ENCODE measurements at places on chromosomes 6 and 20. TPM values are rescaled to one million over a fixed set of nuclear protein-coding genes. Genes with fewer than 3 reads are reported as not detected.

- no peak overlapping the region for H3K27ac ChIP-seq
- H3K4me3 ChIP-seq: no peak overlapping the region
- H3K27me3 ChIP-seq: no peaks in the 10 kb centered on the region
- H3K36me3 ChIP-seq: no peaks in the 10 kb centered on the region
- H3K4me1 ChIP-seq: peaks cover 3% of the 10 kb centered on the region
- no peak for DNase-seq
Observed at GRCh38 chr6:167293590-167294091, 2.5 kb downstream of the UNC93A start.

- no peak for DNase-seq
- no peak overlapping the region for H3K4me3 ChIP-seq
- no peak overlapping the region for H3K27ac ChIP-seq
- no peaks in the 10 kb centered on the region for H3K27me3 ChIP-seq
- H3K36me3 ChIP-seq: no peaks in the 10 kb centered on the region
Observed at GRCh38 chr6:156695742-156696141, 81.4 kb upstream of the ARID1B start.

DNA sequence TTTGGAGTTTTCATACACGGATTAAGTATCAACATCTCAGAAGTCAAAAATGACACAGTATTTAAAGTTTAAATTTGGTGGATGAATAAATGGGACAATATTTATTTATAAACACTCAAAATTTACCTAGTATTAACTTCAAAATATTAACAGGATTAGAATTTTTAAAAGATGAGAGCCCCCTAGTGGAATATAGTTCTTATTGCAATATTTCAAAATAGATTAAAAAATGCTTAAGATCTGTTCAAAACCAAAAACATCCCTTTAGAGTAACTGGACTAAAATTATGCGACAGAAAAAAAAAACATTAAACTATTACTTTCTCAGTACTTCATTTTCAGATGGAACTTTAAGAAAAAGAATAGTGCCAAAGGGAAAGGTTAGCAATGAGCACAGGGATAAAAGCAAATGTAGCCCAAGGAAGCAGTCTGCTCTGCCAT, 56.6 kb downstream of the SNX14 start:
- H3K4me3 ChIP-seq: no peak overlapping the region
- H3K27ac ChIP-seq: no peak overlapping the region
- no peaks in the 10 kb centered on the region for H3K27me3 ChIP-seq
- DNase-seq: peak; percentile 14

- no peaks in the 10 kb centered on the region for H3K4me1 ChIP-seq
- H3K27me3 ChIP-seq: no peaks in the 10 kb centered on the region
- H3K4me3 ChIP-seq: no peak overlapping the region
- H3K27ac ChIP-seq: no peak overlapping the region
- peak; percentile 50 for DNase-seq
Observed at GRCh38 chr6:169529931-169530751, 171.7 kb downstream of the WDR27 start.

- DNase-seq: peak; percentile 69
- H3K27me3 ChIP-seq: no peaks in the 10 kb centered on the region
- H3K4me3 ChIP-seq: no peak overlapping the region
- H3K36me3 ChIP-seq: no peaks in the 10 kb centered on the region
Observed at GRCh38 chr6:3585320-3585935, 128.6 kb upstream of the SLC22A23 start.

DNA sequence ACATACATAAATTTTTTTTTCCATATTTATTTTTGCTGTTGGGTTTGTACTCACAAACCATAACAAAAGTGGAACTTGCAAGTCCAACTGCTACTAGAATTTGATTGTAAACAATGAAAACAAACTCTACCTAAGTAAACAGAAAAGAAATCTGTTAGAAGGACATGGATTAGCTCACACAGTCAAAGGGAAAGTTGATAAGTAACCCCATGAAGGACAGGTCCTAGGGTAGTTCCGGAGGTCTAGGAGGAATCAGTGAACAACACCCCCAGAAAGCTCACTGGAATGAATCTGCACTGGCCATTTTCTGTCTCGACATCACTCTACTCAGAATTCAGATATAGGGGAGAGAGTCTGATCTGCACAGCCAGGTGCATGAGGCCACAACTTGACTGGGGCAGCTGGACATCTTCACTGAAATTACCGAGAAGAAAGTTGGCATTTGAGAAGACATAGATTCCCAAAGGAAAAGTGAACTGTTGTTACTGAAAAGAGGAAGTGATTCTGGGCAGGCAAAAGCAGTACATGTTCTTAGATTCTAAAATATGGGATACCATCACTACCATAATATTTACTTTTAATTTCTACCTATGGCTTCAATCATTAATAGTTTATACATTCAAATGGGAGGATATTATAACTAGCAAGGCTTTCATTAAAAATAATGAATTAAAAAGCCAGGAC, 76.4 kb downstream of the HMGN3 start:
- H3K36me3 ChIP-seq: no peaks in the 10 kb centered on the region
- H3K4me3 ChIP-seq: no peak overlapping the region
- no peaks in the 10 kb centered on the region for H3K4me1 ChIP-seq
- H3K27me3 ChIP-seq: no peaks in the 10 kb centered on the region

PPIL6 gene
- 4.1 TPM for total RNA-seq

DNA sequence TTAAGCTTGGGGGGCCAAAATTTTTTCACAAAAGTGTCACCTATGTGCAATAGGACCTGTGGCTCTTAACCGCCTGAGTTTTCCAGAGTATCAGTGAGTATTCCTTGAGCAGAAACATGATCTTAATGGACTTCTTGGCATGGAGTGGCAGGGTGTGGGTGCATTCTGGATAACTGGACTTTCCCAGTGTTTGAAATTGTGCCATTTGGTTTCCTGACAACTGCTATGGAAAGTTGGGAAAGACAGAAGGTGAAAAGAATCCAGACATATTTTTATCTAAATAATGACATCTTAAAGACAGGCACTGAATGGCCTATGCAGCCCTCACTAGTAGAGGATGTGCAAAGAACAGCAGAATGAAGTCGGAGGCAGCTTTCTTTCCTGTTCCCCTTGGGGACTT, 34.3 kb upstream of the ADTRP start:
- H3K4me3 ChIP-seq: no peak overlapping the region
- no peaks in the 10 kb centered on the region for H3K36me3 ChIP-seq
- no peak for DNase-seq
- H3K27me3 ChIP-seq: no peaks in the 10 kb centered on the region
- H3K27ac ChIP-seq: no peak overlapping the region

PKHD1 gene
- not detected for total RNA-seq

DNA sequence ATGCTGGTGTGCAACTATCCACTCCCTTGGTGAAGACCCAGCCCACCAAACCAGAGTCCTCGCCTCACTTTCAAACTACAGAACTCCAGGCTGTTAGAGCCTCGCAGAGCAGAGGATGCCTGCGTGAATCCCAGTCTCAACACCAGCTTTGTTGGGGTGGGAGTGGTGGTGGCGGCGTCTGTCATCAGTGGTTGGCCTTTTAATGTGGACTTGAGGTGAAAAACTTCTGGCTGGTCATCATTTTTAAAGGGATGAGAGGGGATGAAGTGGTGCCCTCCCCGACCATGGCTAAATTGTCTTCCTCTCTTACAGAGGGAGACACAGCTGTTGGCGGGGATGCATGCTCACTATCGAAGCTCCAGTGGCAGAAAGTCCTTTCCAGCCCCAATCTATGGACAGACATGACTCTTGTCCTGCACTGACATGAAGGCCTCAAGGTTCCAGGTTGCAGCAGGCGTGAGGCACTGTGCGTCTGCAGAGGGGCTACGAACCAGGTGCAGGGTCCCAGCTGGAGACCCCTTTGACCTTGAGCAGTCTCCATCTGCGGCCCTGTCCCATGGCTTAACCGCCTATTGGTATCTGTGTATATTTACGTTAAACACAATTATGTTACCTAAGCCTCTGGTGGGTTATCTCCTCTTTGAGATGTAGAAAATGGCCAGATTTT, 54.9 kb downstream of the EZR start:
- no peak for DNase-seq
- peaks cover 25% of the 10 kb centered on the region for H3K4me1 ChIP-seq
- H3K27ac ChIP-seq: peak overlapping the region; percentile 92
- no peaks in the 10 kb centered on the region for H3K27me3 ChIP-seq
- H3K4me3 ChIP-seq: no peak overlapping the region

DNA sequence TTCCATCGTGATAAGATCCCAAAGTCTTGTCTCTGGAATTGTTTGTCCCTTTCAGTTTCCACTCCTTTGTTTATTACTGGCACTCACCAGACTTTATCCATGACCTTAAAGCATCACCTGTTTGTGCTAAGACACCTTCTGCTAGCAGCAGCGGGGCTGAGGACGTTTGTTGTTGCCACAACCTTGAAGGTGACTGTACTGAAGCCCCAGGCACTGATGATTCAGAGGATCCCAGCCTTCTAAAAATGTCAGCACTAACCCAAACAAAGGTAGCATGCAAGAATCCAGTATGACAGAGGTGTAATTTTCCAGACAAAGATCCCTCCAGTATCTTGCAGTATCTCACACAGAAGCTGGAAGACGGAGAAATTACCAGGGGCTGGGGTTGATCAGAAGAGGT, 28.9 kb upstream of the SMIM8 start:
- no peaks in the 10 kb centered on the region for H3K27me3 ChIP-seq
- no peak overlapping the region for H3K27ac ChIP-seq
- no peak for DNase-seq
- H3K36me3 ChIP-seq: no peaks in the 10 kb centered on the region
- no peaks in the 10 kb centered on the region for H3K4me1 ChIP-seq

SRMS gene
- not detected for total RNA-seq

DNA sequence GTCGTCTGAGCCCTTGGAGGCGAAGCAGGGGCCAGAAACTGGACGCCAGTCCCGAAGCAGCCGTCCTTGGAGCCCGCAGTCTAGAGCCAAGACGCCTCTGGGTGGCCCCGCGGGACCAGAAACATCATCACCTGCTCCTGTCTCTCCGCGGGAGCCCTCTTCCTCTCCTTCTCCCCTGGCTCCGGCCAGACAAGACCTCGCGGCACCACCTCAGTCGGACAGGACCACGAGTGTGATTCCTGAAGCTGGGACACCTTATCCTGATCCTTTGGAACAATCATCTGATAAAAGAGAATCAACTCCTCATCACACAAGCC, 416 bp downstream of the RSPH4A start:
- H3K27ac ChIP-seq: no peak overlapping the region
- H3K27me3 ChIP-seq: peaks cover 18% of the 10 kb centered on the region
- DNase-seq: peak; percentile 19
- no peaks in the 10 kb centered on the region for H3K36me3 ChIP-seq
- H3K4me1 ChIP-seq: no peaks in the 10 kb centered on the region

GRCh38 chr6:166955865-166956443, 396 bp downstream of the RNASET2 start:
- H3K4me1 ChIP-seq: no peaks in the 10 kb centered on the region
- no peak for DNase-seq
- peak overlapping the region; percentile 62 for H3K4me3 ChIP-seq
- no peaks in the 10 kb centered on the region for H3K36me3 ChIP-seq
- H3K27ac ChIP-seq: no peak overlapping the region
- H3K27me3 ChIP-seq: peaks cover 2% of the 10 kb centered on the region

GRCh38 chr6:78492351-78493017, 374.9 kb upstream of the IRAK1BP1 start:
- DNase-seq: no peak
- H3K27me3 ChIP-seq: no peaks in the 10 kb centered on the region
- no peaks in the 10 kb centered on the region for H3K36me3 ChIP-seq
- H3K4me3 ChIP-seq: no peak overlapping the region
- no peaks in the 10 kb centered on the region for H3K4me1 ChIP-seq

DNA sequence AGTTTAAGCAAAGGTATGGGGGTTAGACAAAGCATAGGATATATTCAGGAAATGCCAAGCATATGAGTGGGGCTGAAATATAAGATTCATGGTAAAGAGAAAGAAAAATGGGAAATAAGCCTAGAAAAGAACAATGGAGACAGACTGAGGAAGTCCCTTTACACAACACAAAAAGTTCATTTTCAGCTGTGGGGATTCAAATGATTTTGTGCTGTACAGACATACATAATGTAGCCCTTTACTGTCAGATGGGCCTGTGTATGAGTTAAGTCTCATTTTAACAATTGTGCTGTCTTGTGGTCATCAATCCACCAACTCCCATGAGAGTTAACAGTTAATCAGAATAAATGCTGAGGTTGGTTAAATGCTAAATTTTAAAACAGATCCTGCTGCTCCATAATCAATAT, 37.2 kb downstream of the REV3L start:
- no peaks in the 10 kb centered on the region for H3K27me3 ChIP-seq
- H3K4me1 ChIP-seq: peaks cover 3% of the 10 kb centered on the region
- H3K27ac ChIP-seq: no peak overlapping the region
- DNase-seq: no peak
- no peak overlapping the region for H3K4me3 ChIP-seq

- peaks cover 4% of the 10 kb centered on the region for H3K36me3 ChIP-seq
- no peaks in the 10 kb centered on the region for H3K27me3 ChIP-seq
- H3K27ac ChIP-seq: peak overlapping the region; percentile 88
- DNase-seq: no peak
- no peak overlapping the region for H3K4me3 ChIP-seq
- peaks cover 30% of the 10 kb centered on the region for H3K4me1 ChIP-seq
Observed at GRCh38 chr6:34658605-34659265, 37.8 kb downstream of the ILRUN start.

DNA sequence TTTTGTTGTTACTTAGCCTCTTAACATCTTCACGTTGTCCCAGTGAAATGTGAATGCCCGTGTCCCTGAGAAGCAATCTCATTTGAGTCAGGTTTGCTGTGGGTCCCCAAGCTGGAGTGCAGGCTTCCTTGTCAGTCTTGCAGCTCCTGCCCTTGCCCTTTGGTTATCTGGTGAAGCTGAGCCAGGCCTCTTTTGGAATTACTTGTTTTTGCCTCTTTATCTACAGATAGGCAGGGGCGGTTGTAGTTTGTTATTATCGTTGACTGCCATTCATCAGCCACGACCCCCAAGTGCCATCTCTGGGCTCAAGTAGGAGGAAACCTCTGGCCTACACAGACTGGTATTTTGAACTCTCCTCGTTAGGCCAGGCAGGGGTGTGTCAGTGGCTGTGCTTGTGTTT, 2.2 kb downstream of the TMEM14C start:
- H3K27me3 ChIP-seq: no peaks in the 10 kb centered on the region
- H3K36me3 ChIP-seq: peaks cover 7% of the 10 kb centered on the region
- H3K4me3 ChIP-seq: peak overlapping the region; percentile 51
- H3K4me1 ChIP-seq: peaks cover 26% of the 10 kb centered on the region

CCNC gene
- total RNA-seq: 39.7 TPM

- no peaks in the 10 kb centered on the region for H3K27me3 ChIP-seq
- peak overlapping the region; percentile 60 for H3K27ac ChIP-seq
- peaks cover 37% of the 10 kb centered on the region for H3K4me1 ChIP-seq
- peaks cover 41% of the 10 kb centered on the region for H3K36me3 ChIP-seq
- peak; percentile 35 for DNase-seq
Observed at GRCh38 chr6:118558464-118559217, 10.5 kb downstream of the PLN start.

GRCh38 chr6:19719691-19720128, 117.5 kb upstream of the ID4 start:
- peaks cover 6% of the 10 kb centered on the region for H3K4me1 ChIP-seq
- H3K4me3 ChIP-seq: no peak overlapping the region
- no peaks in the 10 kb centered on the region for H3K27me3 ChIP-seq
- H3K36me3 ChIP-seq: no peaks in the 10 kb centered on the region
- DNase-seq: peak; percentile 55

Measured in cardiac muscle cell (in vitro differentiated cells and primary cell).